ENCODE measurements at places on chromosomes 7 and 10. TPM values are rescaled to one million over a fixed set of nuclear protein-coding genes. Genes with fewer than 3 reads are reported as not detected.

Gene CUZD1
- 2.5 TPM for total RNA-seq

Gene VPS37D
- 0.34 TPM for total RNA-seq

Gene PDZD7
- total RNA-seq = 0.64 TPM

Gene DBF4
- 75.3 TPM for total RNA-seq

Gene RPEL1
- total RNA-seq = not detected

Gene SEMA4G
- 1.6 TPM for total RNA-seq

Gene CFAP69
- 0.34 TPM for total RNA-seq

Gene SERPINE1
- 0.23 TPM for total RNA-seq

Gene UNCX
- total RNA-seq = not detected

Gene TRIP6
- total RNA-seq = 38.5 TPM

Gene NRG3
- not detected for total RNA-seq

Gene KLLN
- total RNA-seq = 0.55 TPM

All from activated T-helper 2 cell treated with anti-CD3 and anti-CD28 coated beads, Interferon-gamma antibody, Interleukin-2, Interleukin-4, amounts not matched to agents 10 μg/mL and 5 μg/mL and 100 μg/mL, durations not matched to agents 14 hours and 24 hours and 36 hours (primary cell).